Frontal cortex (tissue), 4 donors: ENCODE measurements at places on chromosomes 2 and 18. TPM values are rescaled to one million over a fixed set of nuclear protein-coding genes. Genes with fewer than 3 reads are reported as not detected.

Gene SLC23A3
- total RNA-seq: under 0.01 TPM

Gene SCYGR4
- not detected for total RNA-seq

Gene DSC3
- 0.82 TPM for total RNA-seq

Gene AMER3
- 44.0 TPM for total RNA-seq

Gene MSH2
- 89.7 TPM for total RNA-seq

Gene IL36A
- not detected for total RNA-seq

Gene RND3
- 251 TPM for total RNA-seq

Gene TBR1
- total RNA-seq: 73.8 TPM
